ENCODE measurements at places on chromosomes 7 and 10.

GRCh38 chr10:70834441-70835151 lies 18.8 kb downstream of the SGPL1 start:
- no peak for DNase-seq

DNA sequence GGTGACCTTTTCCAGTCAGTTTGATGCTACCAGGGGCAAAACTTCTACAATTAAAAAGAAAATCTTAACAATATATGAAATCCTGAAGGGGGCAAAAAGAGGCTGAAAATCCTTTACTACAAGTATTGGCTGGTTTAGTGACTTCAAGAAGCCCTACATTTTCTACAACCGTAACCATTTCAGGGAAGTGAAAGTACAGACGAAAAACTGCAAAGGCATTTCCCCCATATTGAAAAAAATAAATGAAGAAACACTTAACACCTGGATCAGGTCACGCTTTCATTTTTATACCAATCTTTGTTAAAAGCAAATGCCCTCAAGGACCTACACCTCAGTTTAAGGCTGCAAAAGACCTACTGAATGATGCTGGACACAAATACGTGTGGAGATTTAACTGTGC lies 38.6 kb downstream of the IL6 start:
- no peak for DNase-seq

- DNase-seq = no peak
These were observed 30.0 kb upstream of the PCGF5 start for GRCh38 chr10:91190388-91190870.

DNA sequence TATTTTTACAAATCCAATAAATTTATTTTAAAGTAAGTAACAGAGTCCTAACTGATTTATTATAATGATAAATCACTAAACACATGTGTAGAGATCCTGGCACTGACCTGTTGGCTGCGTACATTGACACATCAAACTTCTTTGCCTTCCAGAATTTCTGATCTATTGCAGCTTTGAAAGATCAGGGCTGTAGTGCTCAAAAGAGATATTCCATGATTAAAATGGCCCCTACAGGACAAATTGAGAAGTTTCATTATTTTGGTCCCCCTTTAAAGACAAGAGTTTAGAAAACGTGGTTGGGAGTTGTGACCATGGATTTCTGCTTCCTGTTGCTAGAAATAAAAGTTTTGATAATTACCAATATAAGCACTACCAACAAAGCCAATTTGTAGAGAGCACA lies 87.7 kb upstream of the PDK4 start:
- DNase-seq = no peak

DNA sequence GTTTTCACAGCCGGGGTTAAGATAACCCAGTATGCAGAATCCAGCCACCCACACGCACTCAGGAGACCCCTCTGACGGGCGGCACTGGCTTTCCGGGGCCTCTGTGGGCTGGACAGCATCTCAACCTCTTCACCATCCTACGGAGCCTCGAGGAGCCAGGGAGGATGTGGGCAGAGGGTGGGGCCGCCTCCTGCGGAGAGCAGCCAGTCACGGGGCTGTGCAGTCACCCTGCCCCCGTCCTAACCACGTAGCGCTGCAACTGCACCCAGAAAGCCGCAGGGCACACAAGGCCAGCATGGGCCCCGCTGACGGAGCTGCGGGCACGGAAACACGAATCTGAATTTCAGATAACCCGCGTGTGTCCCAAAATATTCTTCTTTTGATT lies 270.3 kb downstream of the ELFN1 start:
- peak; percentile 81 for DNase-seq

DNA sequence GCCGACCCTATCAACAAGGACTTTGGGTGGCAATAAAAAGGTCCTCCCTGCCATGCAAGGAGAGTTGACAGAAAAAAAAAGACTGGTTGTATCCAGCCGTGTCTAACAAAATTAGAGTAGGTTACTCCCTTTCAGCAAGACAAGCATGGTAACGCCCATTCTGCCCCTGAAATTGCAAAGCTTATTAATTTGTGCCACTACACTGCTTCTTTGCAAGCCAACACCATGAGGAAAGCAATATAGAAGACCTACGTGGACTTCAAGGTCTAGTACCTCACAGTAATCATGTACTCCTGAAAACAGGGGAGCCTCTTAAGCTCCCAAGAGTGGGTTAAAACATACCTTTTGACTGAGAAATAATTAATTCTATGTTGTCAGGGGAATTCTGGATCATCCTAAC lies 90.3 kb downstream of the FRMPD2 start:
- DNase-seq = no peak

GRCh38 chr7:127941476-127942210 lies 89.6 kb downstream of the LRRC4 start:
- no peak for DNase-seq

DNA sequence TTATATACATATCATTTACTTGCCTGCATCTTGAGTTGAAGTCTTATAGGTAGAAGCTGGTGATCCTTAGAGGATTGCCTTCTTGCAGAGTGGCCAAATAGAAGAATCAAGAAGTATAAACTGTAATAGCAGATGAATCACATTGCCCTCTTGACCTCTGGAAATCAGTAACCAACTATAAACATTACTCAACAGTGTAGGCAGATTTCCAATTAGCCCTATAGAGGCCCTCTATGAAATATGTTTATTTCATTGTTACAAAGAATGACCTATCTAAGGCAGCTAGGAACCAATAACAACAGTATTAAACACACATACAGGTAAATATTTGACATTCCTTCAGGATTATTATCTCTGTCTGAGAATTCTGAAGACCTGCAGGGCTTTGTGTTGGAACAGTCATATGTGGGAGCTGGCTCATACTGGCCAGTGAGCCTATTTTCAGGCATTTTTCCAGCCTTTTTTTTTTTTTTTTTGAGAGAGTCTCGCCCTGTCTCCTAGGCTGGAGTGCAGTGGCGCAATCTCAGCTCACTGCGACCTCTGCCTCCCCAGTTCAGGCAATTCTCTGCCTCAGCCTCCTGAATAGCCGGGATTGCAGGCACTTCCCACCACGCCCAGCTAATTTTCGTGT lies 7.2 kb upstream of the SRI start:
- no peak for DNase-seq

DNA sequence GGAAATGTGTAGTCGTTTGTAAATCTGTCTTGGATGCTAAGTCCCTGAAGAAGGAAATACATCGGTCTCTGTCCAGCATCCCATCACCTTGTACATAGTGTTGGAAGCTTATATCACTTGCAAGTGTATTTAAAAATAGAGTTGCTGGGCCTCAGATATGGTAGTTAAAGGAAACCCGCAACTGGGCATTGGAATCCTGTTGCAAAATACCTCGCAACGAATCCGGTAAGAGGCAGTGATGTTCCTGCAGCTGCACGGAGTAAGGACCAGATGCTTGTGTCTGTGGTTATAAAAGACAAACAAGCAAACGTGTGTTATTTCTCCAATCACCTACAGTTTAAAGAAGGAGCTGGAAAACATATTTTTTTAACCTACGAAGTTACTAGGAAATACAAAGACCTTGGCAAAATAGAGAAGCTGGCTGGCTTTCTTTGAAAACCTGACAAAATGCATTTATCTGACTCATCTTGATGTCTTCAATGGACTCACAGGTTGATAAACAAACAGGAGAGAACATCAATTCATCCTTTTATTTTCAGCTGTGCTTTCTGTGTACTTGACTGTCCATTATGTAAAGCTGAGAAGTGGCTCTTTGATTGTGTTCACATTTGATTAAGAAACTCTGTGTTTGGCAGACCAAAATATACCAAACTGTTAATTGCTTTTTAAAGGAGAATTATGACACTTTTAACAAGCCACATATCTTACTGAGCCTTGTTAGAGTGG lies 326.4 kb downstream of the SFMBT2 start:
- no peak for DNase-seq

GRCh38 chr10:10605551-10606081 lies 412.1 kb upstream of the CELF2 start:
- no peak for DNase-seq

- DNase-seq = no peak
These were observed 298.6 kb downstream of the EXOC4 start for GRCh38 chr7:133551466-133551865.

DNA sequence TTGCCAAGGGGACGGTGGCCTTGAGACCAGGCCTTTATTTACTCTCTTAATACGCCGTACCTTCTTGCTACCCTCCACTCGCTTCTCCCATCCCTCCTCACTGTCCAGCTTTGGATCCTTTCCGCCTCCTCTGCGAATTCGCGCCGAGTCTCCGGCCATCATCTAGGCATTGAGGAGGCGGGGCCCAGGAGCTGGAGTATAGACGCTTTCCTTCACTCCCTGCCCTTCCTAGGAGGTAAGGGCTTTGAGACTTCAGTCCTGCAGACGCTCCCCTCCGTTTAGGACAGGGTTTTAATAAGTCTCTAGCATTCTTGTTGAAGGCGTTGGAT lies 538 bp downstream of the TFAM start:
- DNase-seq = peak; percentile 41

GRCh38 chr7:128215739-128216138 lies 25.3 kb upstream of the LEP start:
- no peak for DNase-seq

DNA sequence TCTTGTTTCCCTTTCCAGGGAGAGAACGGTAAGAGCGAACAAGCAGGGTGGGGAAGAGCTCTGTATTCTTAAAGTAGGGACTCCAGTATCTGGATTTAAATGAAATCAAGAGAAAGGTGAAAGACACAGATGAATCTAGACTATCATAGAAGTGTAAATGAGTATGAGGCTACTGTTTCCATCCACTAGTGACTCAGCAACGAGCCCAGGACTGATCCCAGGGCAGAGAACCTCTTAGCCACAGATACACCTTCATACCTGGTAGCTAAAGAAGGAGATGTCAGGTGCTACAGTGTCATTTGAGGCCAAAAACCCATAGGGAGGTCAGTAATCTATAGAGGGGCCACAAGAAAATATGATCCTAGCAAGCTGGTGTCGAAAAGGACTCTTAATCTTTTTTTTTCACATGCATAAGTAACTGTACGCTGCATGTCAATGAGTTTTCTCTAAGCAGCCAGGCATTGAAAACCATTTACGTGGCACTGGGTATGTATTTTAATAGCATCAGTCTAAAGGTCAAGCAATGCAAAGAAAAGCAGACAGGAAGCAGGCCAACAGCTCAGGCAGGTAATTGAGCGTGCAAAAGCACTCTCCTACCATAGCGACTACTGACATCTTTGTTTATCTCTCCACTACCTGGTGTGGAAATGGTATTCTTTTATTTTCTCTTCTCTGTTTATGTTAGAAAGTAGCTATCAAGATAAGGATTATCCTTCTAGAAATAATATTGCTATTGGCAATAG lies 91.5 kb upstream of the EGR2 start:
- no peak for DNase-seq

DNA sequence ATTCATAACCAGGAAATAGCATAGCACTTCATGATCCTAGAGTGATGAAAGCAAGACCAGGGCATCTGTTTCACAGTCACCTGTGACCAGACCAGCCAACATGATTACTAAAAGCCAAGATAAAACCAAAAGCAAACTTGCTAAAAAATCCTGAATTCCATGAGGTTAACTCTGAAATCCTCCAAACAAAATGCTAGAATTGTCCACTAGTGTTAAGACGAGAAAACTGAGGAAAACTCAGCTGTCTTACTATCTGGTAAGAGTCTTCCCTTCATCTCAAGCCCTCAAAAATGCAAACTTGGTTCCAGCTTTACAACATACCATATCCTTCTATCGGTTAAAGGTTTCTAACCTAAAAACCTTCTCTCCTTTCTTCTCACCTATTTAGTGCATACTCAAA lies 1.3 kb upstream of the NPM3 start:
- DNase-seq = no peak

GRCh38 chr10:114453576-114453975 lies 49.3 kb upstream of the AFAP1L2 start:
- DNase-seq = no peak

GRCh38 chr7:130362251-130362816 lies 17.7 kb downstream of the CPA5 start:
- no peak for DNase-seq

DNA sequence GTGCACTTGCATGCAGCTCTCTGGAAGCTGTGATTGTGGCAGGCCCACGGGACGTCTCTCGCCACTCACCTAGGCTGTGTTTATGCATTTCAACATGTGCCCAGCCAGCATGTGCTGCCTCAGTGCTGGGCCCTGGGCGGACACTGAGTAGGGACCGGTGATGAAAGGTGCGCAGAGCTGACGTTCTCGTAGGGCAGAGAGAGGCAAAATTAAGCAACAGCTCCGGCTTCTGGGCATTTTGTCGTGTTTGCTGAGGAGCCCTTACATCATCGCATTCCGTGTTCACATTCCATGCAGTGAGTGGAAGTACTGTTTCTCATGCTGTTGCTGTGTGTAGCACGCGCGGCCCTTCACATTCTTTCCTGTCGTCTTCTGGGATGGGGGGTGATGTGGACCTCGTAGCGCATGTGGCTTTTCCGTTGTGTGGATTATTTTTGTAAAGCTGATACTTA lies 50.5 kb downstream of the PRF1 start:
- peak; percentile 58 for DNase-seq

DNA sequence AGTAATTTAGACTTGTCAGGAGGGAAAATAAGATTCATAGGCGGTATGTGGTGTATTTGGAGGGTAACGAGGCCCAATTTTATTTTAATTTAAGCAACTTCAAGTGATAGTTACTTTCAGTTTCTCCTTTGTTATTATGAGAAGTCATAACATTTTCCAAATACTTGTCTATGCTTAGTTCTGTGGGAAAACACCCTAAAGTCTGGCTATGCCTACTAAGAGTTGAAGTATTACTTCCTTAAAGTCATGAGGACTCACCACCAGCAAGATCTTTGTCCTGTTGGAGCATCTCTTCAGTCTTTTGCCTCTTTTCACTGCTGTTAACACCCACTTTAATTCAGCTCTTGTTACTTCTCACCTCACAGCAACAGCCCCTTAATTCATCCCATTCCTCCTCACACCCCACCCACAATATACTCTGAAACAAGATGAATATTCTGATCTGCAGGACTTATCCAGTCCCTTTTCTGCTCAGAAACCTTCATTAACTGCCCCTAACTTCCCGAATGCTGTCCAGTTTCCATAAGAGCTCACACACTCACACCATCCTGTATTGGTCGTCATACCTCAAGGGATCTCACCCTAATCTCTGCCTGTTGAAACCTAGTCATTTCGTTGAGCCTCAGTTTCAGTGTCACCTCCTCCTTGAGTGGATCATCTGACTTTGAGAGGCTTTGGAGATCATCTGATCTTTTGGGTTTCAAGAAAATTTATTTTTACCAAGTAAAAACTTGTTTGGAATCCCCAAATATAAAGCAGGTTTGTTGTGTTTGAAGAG lies 61.3 kb downstream of the DNAH11 start:
- no peak for DNase-seq

- no peak for DNase-seq
These were observed 46.3 kb downstream of the GOLGA7B start for GRCh38 chr10:97895915-97896314.

GRCh38 chr10:12455318-12455717 lies 106.0 kb downstream of the CAMK1D start:
- DNase-seq = no peak

GRCh38 chr7:127404286-127405072 lies 12.0 kb upstream of the ZNF800 start:
- DNase-seq = no peak
